Ascending aorta (tissue), 2 donors: ENCODE measurements at places on chromosomes 7 and 10.

GRCh38 chr10:130453036-130453720 is 317.0 kb downstream of the GLRX3 start:
- no peak for DNase-seq
- no peaks in the 10 kb centered on the region for H3K27me3 ChIP-seq
- H3K36me3 ChIP-seq, result no peaks in the 10 kb centered on the region

GRCh38 chr10:24254180-24254579 is 45.2 kb downstream of the KIAA1217 start:
- H3K36me3 ChIP-seq, result no peaks in the 10 kb centered on the region
- H3K27ac ChIP-seq, result no peak overlapping the region
- no peak for DNase-seq
- H3K4me1 ChIP-seq, result no peaks in the 10 kb centered on the region
- no peak overlapping the region for H3K4me3 ChIP-seq
- H3K27me3 ChIP-seq, result no peaks in the 10 kb centered on the region

DNA sequence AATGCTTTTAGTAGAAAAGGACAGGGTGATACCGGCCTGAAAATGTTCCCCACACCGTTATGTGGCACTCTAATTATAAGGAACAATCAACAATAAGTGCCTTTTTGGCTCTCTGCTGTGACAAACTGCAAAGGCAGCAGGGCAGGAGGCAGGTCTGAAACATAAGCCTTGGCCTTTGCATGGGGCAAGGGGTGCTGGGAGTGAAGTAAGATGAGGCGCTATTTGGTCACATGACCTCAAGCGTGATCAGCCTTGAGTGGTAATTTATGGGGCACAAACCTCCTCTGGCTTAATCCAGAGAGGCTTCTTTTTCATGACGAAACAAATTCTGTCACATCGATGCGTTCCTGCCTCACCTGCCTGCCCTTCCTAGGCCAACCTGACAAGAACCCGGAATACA is 202.7 kb downstream of the TAX1BP1 start:
- no peaks in the 10 kb centered on the region for H3K36me3 ChIP-seq
- no peak for DNase-seq
- H3K4me3 ChIP-seq, result no peak overlapping the region
- H3K27ac ChIP-seq, result no peak overlapping the region

- H3K36me3 ChIP-seq, result no peaks in the 10 kb centered on the region
- no peaks in the 10 kb centered on the region for H3K27me3 ChIP-seq
- DNase-seq, result no peak
- no peak overlapping the region for H3K4me3 ChIP-seq
- H3K27ac ChIP-seq, result no peak overlapping the region
- H3K4me1 ChIP-seq, result no peaks in the 10 kb centered on the region
Measured at GRCh38 chr10:113622831-113623230, 41.0 kb downstream of the NRAP start.

DNA sequence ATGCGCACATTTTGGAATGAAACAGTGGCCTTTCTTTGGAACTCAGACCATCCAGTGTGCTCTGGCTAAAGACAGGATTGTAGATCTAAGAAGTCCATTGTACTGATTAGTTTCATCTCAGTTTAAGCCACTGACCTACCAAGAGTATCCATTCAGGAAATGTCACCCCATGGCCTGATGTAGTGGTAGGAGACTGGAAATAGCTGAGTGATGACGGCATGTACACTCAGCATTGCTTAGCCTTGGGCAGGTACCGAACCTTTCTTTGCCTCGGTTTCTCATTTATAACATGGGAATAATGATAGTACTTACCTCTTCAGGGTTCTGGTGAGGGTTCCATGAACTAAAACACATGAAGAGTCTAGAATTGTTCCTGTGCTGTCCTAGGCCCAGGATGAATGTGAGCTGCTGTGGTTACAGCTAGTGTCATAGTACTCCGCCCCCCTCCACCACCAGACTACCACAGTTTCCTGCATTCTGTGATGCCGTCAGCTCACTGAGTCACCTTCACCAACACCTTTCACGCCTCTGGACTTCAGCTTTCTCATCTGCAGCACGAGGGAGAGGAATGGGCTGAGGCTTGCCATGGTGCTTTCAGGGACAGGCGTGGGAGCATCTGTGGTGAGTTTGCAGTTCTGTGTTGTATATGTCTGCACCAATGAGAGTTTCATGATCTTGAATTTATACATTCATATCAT is 484.0 kb upstream of the GALNT17 start:
- no peak overlapping the region for H3K27ac ChIP-seq
- no peaks in the 10 kb centered on the region for H3K27me3 ChIP-seq
- DNase-seq, result no peak
- H3K4me1 ChIP-seq, result no peaks in the 10 kb centered on the region
- H3K36me3 ChIP-seq, result no peaks in the 10 kb centered on the region

DNA sequence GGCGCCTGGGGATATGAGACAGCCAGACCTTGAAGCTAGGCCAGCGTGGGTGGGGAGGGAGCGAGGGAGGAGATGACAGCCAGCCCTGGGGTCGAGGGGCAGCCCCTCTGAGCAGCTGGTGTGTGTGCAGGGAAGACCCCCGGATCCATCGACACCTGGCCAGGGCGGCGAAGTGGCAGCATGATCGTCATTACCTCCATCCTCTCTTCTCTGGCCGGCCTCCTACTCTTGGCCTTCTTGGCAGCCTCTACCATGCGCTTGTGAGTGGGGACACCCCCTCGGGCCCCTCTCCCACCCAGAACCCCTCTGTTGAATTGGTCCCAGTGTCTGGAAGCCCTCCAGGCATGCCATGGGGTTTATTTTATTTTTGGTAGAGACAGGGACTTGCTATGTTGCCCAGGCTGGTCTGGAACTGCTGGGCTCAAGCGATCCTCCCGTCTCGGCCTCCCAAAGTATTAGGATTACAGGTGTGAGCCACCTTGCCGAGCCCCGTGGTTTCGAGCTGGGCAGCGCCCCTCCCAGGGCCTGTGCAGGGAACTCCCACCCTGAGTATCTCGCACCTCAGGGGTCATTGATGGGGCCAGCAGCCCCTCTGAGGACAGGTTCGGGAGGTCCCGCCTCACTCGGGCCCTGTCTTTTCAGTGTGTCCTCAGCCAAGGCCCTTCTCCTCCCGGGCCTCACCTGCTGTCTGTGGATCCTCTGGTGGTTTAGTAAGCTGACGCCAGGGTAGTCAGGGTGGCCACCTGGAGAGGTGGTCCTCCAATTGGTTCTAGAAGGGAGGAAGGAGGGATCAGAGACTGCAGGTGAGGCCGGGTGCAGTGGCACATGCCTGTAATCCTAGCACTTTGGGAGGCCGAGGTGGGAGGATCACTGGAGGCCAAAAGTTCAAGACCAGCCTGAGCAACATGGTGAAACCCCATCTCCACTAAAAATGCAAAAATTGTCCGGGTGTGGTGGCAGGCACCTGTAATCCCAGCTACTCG is 3.8 kb downstream of the UPK3B start:
- H3K27me3 ChIP-seq, result no peaks in the 10 kb centered on the region
- H3K27ac ChIP-seq, result no peak overlapping the region
- no peaks in the 10 kb centered on the region for H3K4me1 ChIP-seq
- H3K36me3 ChIP-seq, result no peaks in the 10 kb centered on the region
- no peak for DNase-seq
- no peak overlapping the region for H3K4me3 ChIP-seq

- H3K4me3 ChIP-seq, result no peak overlapping the region
- H3K27ac ChIP-seq, result no peak overlapping the region
- H3K36me3 ChIP-seq, result no peaks in the 10 kb centered on the region
- no peaks in the 10 kb centered on the region for H3K4me1 ChIP-seq
- H3K27me3 ChIP-seq, result no peaks in the 10 kb centered on the region
Measured at GRCh38 chr7:23394488-23395171, 75.7 kb downstream of the IGF2BP3 start.

- DNase-seq, result no peak
- no peaks in the 10 kb centered on the region for H3K36me3 ChIP-seq
- H3K27me3 ChIP-seq, result no peaks in the 10 kb centered on the region
- H3K4me1 ChIP-seq, result no peaks in the 10 kb centered on the region
Measured at GRCh38 chr7:10476642-10477041, 497.0 kb upstream of the PHF14 start.

GRCh38 chr7:25821225-25821624 is 330.8 kb upstream of the NFE2L3 start:
- H3K4me1 ChIP-seq, result no peaks in the 10 kb centered on the region
- DNase-seq, result no peak
- no peak overlapping the region for H3K27ac ChIP-seq

DNA sequence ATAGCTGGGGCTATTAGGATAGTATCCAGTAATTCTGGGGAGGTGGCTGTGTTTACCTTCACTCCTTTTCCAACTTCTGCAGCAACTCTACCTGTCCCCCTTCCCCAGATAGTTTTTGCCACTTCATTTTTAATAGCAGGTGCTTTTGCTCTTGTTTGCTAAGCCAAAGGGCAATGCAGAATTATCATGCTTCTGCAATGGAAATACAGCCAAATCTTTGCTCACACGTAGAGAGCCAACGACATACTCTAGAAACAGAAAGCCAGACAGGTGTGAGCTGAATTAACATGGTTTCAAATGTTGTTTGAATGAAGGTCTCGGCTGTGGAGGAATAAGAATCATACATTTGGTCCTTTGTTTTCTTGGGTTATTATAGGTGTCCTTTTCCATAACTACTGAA is 14.4 kb downstream of the PLEKHS1 start:
- no peak overlapping the region for H3K27ac ChIP-seq
- no peaks in the 10 kb centered on the region for H3K27me3 ChIP-seq
- no peak overlapping the region for H3K4me3 ChIP-seq
- H3K36me3 ChIP-seq, result no peaks in the 10 kb centered on the region
- no peaks in the 10 kb centered on the region for H3K4me1 ChIP-seq

- H3K27me3 ChIP-seq, result no peaks in the 10 kb centered on the region
- H3K4me1 ChIP-seq, result no peaks in the 10 kb centered on the region
- H3K4me3 ChIP-seq, result no peak overlapping the region
- no peak overlapping the region for H3K27ac ChIP-seq
- H3K36me3 ChIP-seq, result no peaks in the 10 kb centered on the region
Measured at GRCh38 chr7:33881316-33881715, 24.0 kb upstream of the BMPER start.

DNA sequence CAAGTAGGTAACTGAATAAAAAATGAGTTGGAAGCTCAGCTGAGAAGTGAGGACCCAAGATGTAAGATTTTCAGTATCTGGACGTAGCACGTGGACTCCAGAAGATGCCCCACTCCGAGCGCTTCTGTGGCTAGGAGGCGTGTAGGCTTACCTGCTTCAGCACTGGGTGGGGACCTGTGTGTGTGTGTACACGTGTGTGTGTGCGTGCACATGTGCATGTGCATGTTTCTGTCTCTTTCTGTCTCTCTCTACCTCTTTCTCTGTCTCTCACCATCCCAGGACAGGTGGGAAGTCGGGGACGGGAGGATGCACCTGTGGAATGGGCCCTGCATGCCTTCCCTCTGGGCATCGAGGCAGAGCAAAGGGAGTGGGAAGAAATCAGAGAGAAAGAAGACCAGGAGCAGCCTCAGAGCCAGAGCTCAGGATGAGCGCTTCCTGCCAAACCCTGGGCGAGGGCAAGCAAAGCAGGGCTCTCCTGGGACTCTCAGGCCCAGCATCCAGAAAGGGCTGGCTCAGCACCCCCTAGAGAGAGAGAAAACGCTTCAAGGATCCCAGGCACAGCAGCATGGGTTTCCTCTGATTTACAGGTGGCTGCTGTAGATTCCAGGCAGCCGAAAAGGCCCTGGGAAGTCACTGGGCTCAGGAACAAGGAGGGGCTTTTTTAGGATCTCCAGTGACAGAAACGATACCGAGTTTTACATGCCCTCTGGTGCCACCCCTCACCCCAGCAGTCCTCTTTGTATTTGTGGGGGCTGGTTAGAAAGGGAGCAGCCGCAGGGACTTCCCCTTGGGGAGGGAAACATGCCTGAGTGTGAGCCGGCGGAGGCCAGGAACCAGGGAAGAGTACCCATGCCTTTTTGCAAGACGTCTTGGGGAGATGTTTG is 28.5 kb downstream of the CXCL12 start:
- H3K4me1 ChIP-seq, result no peaks in the 10 kb centered on the region
- no peak for DNase-seq
- H3K27ac ChIP-seq, result no peak overlapping the region
- H3K36me3 ChIP-seq, result no peaks in the 10 kb centered on the region
- H3K27me3 ChIP-seq, result no peaks in the 10 kb centered on the region
- no peak overlapping the region for H3K4me3 ChIP-seq

DNA sequence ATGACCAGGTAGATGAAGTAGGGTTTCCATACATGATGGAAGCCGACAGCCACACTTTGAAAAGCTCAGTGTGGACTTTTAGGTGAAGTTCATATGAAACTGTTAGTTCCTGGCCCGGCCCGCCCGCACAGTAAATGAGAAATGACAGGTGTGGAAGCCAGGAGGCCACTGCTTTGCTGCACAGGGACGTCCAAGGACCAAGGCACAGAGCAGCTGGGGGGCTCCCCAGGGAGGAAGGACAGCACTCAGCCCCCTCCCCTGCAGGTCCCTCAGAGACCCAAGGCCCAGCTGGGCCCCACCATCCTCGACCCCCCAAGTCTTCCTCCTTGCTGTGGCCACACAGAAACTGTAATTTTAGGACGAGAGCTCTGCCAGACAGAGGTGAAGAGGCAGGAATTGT is 219.2 kb downstream of the PTPRN2 start:
- H3K4me3 ChIP-seq, result no peak overlapping the region
- H3K4me1 ChIP-seq, result no peaks in the 10 kb centered on the region
- H3K27me3 ChIP-seq, result no peaks in the 10 kb centered on the region
- DNase-seq, result peak; percentile 46
- no peak overlapping the region for H3K27ac ChIP-seq

- peaks cover 5% of the 10 kb centered on the region for H3K36me3 ChIP-seq
- no peak overlapping the region for H3K4me3 ChIP-seq
- no peak for DNase-seq
- peak overlapping the region; percentile 12 for H3K27ac ChIP-seq
- H3K27me3 ChIP-seq, result no peaks in the 10 kb centered on the region
- peaks cover 5% of the 10 kb centered on the region for H3K4me1 ChIP-seq
Measured at GRCh38 chr10:6321880-6322279, 119.1 kb downstream of the PFKFB3 start.

GRCh38 chr10:75904499-75905283 is 473.3 kb downstream of the LRMDA start:
- H3K36me3 ChIP-seq, result no peaks in the 10 kb centered on the region
- DNase-seq, result no peak
- H3K4me1 ChIP-seq, result no peaks in the 10 kb centered on the region
- H3K27ac ChIP-seq, result no peak overlapping the region
- no peak overlapping the region for H3K4me3 ChIP-seq
- H3K27me3 ChIP-seq, result no peaks in the 10 kb centered on the region
